Jurkat, Clone E6-1 (cell line): ENCODE measurements at places on chromosomes 13 and 19.

DNA sequence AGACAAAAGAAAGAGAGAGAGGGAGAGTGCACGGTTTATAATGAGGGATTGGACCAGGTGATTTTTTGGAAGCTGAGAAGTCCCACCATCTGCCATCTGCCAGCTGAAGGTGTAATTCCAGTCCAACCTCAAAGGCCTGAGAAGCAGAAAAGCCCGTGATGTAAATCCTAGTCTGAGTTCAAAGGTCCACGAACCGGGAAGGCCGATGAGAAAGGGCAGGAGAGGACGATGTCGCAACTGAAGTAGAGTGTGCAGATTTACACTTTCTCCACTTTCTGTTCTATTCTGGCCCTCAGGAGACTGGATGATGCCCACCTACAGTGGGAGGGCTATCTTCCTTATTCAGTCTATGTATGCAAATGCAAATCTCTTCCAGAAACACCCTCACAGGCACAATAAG, 500.0 kb downstream of the DIAPH3 start:
- no peak for DNase-seq

GRCh38 chr13:40017662-40018262, 362.3 kb downstream of the COG6 start:
- no peak for DNase-seq

- DNase-seq = no peak
Measured at GRCh38 chr19:33499248-33499647, 22.3 kb downstream of the PEPD start.

DNA sequence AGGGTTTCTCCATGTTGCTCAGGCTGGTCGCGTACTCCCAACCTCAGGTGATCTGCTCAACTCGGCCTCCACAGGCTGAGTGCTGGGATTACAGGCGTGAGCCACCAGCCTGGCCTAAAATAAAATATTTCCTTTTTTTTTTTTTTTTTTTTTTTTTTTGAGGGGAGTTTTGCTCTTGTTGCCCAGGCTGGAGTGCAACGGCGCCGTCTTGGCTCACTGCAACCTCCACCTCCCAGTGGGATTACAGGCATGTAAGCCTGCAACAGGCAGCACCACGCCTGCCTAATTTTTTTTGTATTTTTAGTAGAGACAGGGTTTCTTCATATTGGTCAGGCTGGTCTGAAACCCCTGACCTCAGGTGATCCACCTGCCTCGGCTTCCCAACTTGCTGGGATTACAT, 4.9 kb downstream of the ZNF506 start:
- DNase-seq = no peak

- no peak for DNase-seq
Measured at GRCh38 chr13:34748073-34748472, 194.0 kb upstream of the NBEA start.

- no peak for DNase-seq
Measured at GRCh38 chr13:111034811-111035210, 80.3 kb upstream of the ARHGEF7 start.

DNA sequence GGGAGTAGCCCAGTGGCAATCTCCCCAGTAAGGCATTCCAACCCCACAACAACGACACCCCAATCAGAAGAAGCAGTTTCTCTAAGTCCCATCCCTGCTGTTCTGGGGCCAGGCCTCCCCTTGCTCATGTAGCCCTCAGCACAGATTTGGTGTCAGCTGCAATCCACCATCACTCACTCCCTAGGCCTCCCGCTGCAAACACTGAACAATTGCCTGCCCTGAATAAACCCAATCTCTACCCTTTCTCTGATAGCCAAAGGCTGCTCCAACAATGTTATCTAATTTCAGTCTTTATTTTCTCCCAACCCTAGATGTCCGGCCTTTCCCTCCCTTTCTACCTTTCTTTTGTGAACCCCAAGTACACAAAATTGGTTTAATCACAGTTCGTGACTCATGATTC, 5.6 kb upstream of the SOX21 start:
- DNase-seq = no peak
